ENCODE measurements at places on chromosomes 3 and 15. TPM values are rescaled to one million over a fixed set of nuclear protein-coding genes. Genes with fewer than 3 reads are reported as not detected.

IMPG2 gene
- polyA plus RNA-seq: 0.23 TPM

DNA sequence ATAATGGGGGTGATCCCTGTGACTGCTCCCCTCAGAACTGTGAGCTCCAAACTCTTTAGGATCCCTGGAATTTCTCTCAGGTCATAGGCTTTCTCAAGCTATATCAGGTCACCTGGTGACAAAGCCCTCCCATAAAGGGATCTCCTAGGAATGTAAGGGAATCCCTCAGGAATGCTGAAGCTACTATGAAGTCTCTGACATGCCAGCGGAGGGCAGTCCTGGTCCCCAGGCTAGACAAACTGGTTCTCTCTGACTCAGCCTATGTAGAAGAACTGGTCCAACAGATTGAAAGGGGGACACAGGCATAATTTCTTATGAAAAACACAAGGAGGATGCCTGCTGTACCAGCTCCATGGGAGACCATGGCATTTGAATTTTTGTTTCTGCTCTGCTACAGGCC lies 6.7 kb downstream of the LPCAT4 start:
- no peak for DNase-seq

DNA sequence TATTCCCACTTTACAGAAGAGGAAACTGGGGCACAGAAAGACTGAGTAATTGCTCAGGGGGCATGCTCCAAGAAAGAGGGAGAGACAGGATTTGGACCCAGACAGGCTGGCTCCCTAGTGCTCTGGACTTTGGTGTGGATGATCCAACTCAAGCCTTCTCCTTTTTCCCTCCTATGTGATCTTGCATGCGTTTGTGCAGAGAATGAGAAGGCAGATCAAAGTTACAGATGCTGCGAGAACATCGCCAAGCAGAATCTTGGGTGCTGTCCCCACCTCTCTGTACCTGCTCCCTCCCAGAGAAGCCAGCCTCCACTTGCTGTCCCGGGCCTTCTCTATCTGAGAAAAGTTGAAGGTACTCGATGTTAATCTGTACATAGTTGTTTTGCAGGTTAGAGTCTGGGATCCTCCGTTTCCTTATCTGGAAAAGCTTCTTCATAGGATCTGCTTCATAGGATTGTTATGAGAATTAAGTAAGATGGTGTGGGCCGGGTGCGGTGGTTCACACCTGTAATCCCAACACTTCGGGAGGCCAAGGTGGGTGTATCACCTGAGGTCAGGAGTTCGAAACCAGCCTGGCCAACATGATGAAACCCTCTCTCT lies 10.2 kb downstream of the GNB5 start:
- no peak for DNase-seq

GRCh38 chr3:94234177-94234788 lies 171.4 kb downstream of the NSUN3 start:
- no peak for DNase-seq

DNA sequence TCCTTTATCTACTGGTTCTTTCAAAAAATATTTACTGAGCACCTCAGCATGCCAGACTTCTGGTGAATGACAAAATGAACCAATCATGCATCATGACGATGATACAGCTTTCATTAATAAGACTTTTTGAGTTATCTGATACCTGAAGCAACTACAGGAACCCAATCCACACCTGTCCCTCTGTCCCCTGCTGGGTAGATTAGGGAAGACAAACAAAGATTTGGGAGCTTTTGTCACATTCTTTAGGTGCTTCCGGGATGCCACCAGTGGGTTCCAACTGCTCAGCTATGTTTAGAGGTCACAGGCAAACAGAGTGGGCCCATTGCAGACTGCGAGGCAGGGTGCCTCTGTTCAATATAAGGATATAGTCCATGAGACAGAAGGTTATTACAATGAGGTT lies 1020.5 kb upstream of the CFAP20DC start:
- no peak for DNase-seq
